Activated naive CD4-positive, alpha-beta T cell treated with anti-CD3 and anti-CD28 coated beads for 36 hours (primary cell): ENCODE measurements at places on chromosomes 3 and 15.

DNA sequence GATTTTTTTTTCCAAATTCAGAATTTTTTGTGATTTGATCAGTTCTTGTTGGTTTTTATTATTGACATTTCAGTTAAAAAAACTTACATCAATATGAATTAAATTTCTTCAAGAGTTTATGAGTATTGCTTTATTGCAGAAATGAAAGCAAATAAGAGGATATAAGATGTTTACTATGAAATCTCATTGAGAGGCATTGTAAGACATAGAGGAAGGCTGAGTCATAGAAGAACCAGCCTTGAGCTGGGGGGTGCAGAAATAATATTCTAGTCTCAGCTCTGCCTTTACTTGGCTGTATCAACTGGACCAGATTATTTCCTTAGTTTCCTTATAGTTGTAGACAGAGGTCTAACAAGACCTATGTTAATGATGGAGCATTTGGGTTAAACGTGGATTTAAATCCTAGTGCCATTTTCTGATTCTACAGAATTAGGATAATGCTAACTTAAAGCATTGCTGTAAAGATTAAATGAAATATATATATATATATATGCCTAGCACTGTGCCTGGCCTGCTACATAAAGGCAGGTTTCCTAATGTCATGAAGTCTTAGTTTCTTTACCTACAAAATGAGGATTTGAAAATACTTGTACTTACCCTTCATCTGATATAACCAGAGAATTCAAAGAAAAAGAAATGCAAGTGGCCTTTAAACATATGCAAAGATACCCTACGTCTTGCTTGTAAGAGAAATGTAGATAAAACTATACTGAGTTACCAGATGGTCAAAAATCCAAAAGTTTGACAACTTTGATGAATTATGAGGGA lies 7.3 kb downstream of the FAM98B start:
- DNase-seq = no peak

- DNase-seq = no peak
These were observed 8.0 kb downstream of the FYCO1 start for GRCh38 chr3:45987368-45988291.

DNA sequence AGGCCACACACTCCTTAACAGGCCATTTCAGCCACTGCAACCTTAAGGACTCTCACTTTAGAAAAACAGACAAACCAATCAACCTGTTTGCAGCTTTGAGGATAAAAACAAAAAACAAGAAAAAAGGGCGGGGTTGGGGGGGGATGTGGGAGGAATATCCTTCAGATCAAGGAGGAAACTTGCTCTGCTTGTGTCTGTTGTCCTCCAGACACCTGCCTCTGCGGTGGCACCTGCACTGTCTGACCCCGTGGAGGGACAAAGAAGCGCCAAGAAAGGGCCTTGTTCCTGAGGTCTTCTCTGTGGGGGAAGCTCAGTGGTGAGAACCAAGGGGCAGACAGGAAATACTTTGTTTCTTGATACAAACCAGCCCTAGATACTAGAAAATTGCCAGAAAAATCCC lies 70.5 kb downstream of the POLR2M start:
- DNase-seq = no peak

- no peak for DNase-seq
These were observed 9.9 kb downstream of the SPCS1 start for GRCh38 chr3:52715714-52716305.

DNA sequence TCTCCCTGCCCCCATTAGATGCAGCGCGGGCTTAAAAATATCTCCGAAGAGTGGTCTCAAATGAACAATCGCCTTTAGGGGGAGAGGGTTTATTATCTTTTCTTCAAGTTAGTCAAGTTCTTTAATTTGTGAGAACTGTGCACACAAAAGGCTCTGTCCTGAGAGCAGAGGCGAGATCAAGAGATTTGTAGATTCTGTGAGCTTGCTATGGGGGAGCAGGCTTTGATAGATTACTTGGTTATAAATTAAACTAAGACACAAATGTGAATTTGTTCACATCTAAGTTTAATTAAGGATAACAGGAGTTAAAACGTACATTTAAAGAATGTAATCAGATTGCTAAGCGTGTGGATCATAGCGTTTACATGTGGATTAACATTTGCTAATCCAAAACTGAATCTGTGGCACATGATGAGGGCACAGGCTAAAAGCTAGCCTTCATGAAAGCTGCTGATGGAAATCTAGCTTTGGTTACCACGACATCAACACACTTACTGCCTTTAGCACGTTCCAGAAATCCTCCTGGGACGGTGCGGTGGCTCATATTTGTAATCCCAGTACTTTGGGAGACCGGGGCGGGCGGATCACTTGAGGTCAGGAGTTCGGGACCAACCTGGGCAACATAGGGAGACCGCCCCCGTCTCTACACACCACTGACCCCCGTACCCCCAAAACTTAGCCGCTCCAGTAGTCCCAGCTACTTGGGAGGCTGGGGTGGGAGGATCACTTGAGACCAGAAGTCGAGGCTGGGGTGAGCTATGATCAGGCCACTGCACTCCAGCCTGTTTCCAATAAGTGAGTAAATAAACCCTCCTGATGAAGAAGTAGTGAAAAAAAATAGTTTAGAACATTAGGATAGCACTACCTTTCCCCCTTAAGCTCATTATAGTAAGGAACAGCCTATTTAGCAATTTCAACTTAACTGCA lies 1.0 kb upstream of the PRTG start:
- no peak for DNase-seq

DNA sequence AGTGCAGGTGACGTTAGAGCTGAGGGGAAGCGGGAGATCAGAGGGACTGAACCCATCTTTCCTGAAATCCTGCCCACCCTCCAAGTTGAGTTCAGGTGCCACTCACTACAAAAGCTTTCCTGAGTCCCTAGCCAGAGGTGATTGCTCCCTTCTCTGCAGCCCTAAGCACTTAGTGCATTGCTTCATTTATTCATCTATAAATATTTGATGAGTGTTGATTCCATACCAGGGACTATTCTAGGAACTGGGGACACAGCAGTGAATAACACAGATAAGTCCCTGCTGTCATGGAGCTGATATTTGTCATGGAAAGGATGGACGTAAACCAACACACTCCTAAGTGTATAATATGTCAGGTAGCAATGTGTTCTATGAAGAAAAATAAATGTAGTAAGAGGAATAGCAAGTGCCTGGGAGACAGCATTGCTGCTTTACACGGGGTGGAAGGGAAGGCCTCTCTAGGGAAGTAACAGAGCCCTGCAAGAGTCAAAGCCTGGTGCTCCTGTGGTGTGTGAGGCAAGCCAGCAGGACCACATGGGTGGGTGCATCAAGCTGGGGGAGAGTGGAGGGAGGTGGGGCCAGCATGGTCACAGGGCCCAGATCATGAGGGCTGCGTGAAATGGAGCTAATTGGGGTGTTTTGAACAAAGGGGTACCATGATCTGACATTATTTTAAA lies 18.6 kb downstream of the ALPK3 start:
- DNase-seq = no peak

- no peak for DNase-seq
These were observed 217.4 kb upstream of the CD96 start for GRCh38 chr3:111324645-111325044.

GRCh38 chr15:77633913-77634265 lies 1.2 kb upstream of the LINGO1 start:
- no peak for DNase-seq

- DNase-seq = no peak
These were observed 8.4 kb downstream of the PARP14 start for GRCh38 chr3:122688996-122689395.

DNA sequence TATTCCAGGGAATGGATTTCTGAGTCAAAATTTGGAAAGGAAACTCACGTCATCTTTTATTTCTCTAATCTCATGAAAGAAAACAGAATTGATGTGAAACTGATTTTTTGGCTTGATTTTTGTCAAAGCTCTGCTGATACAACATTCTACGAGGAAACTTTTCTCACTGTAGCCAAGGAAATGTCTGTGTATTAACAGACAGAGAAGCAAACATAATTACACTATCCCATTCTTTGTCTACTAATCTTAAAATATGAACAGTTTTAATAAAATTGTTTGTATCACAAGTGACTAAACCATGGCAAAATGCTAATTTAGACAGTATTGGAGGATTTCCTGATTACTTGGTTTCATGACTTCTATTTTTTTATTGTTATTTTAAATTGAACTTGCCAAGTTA lies 1437.0 kb downstream of the OTOL1 start:
- no peak for DNase-seq

DNA sequence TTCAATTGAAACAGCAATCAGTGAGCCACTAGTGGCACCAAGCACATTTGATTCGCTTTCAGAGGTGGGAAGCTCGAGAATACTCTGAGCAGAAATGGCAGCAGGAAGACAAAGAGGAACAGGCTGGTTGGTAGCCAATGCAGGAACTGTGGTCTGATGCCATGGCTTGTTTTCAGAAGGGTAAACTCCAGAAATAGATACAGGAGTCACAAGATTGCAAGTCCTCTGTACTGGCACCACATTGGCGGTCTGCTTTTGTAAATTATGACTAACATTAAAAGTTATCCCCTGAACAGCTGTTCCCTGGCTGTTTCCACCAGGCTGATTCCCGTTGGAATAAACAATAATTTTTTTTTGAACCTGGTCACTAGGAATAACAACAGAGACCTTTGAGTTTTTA lies 35.5 kb downstream of the USF3 start:
- DNase-seq = no peak

GRCh38 chr3:100090669-100091005 lies 23.7 kb downstream of the FILIP1L start:
- no peak for DNase-seq

DNA sequence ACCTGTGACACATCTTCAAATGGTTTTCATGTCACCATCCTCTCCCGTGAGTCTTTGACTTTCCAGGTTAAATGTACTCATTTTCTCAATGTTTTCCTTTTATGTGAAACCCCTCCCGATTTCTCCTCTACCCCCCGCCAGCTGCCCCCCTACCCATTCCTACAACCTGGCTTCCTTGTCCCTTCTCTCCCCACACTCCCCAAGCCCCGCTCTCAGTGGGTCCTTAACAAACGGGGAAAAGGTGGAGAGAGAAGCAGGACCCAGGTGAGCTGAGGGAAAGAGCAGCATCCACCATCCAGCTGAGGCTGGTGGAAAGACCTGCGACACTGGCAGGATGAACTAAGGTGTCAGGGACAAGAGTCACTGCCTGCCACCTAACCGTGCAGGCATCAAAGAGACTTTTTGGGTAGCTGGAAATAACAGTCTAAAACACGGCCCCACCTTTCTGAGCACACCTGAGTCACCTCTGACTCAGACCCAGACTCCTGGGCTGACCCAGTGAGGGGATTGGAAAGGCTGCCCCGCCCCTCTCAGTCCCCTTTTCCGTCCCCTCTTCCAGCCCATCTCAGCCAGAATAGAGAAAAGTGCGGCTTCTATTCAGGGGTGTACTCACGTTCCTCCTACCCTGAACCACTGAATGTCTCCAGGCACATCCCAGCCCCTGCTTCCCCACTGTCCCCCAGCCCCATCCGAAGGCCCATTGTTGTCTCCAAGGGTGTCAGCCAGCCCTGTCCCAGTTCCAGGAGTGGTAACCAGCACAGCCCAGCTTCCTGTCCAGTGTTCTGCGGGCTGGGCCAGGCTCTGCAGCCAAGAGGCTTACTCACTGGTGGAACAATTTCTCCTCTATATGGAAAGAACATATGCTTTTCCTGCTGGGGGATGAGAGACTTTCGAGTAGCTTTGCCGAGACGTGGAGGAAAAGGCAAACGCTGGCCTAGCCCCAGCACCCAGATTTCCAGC lies 20.4 kb downstream of the ISG20 start:
- DNase-seq = no peak

GRCh38 chr15:64548235-64548634 lies 87.9 kb downstream of the ZNF609 start:
- DNase-seq = no peak

- no peak for DNase-seq
These were observed 563.5 kb upstream of the CCDC54 start for GRCh38 chr3:106813742-106814141.

- DNase-seq = no peak
These were observed 10.6 kb downstream of the TPM1 start for GRCh38 chr15:63052961-63053698.

GRCh38 chr3:53780806-53781205 lies 65.4 kb downstream of the CHDH start:
- DNase-seq = no peak

DNA sequence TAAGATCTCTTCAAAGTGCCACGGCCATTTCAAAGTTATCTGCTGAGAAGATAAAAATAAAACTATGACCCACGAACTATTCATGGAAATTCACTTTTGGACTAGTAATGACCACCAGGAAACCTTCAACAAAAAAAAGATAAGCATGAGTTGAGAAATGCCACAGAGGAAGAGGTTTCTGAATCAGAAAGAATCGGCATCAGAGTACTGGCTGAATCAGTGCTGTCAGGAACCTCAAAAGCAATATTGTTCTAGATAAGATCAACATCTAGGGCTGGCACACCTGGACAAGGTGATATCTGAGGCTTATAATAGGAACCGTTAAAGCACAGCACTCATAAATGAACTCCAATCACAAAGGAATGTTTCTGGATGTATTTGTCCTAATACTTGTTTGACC lies 72.7 kb downstream of the PEAK1 start:
- DNase-seq = no peak

DNA sequence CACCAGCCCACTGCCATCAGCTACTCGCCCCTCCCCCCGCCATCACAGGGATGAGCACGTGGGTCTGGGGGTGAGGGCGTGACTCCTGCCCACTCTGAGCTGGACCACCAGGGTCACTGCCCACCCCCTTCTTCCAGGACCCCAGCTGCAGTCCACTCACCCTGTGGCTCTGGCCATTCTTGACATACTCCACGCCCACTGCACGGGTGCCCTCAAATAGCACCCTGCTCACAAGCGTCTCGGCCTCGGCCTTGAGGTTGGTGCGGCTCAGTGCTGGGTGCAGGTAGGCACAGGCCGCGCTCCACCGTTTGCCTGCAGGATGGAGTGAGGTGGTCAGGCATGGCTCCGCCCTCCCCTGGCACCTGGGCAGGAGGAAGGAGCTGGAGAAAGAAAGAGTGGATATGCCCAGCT lies 23.9 kb downstream of the CHDH start:
- DNase-seq = no peak

GRCh38 chr3:52880474-52880873 lies 16.9 kb downstream of the STIMATE start:
- DNase-seq = no peak
